ENCODE measurements at places on chromosomes 7 and 10.

- DNase-seq = no peak
Observed at GRCh38 chr7:19275000-19275399, 129.8 kb upstream of the FERD3L start.

- DNase-seq = no peak
Observed at GRCh38 chr10:125236091-125236490, 75.7 kb upstream of the CTBP2 start.

DNA sequence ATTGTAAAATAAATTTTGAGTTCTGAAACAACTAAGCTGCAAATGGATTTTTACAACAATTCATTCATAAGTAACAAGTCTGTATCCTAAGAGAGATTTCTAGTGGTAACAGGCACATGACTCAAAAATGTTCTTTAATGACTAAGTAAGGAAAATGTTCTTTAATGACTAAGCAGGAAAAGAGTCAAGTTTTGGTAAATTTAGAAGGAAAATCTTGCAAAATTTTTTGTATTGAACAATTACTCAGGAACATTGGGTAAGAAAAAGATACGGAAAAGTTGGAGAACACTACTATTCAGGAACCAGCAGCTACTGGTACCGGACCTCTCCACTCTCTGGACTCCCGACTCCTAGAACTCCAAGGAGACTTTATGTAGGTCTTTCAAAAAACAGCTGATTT lies 33.5 kb downstream of the HYCC1 start:
- no peak for DNase-seq

GRCh38 chr10:58486821-58487220 lies 25.9 kb upstream of the BICC1 start:
- no peak for DNase-seq

DNA sequence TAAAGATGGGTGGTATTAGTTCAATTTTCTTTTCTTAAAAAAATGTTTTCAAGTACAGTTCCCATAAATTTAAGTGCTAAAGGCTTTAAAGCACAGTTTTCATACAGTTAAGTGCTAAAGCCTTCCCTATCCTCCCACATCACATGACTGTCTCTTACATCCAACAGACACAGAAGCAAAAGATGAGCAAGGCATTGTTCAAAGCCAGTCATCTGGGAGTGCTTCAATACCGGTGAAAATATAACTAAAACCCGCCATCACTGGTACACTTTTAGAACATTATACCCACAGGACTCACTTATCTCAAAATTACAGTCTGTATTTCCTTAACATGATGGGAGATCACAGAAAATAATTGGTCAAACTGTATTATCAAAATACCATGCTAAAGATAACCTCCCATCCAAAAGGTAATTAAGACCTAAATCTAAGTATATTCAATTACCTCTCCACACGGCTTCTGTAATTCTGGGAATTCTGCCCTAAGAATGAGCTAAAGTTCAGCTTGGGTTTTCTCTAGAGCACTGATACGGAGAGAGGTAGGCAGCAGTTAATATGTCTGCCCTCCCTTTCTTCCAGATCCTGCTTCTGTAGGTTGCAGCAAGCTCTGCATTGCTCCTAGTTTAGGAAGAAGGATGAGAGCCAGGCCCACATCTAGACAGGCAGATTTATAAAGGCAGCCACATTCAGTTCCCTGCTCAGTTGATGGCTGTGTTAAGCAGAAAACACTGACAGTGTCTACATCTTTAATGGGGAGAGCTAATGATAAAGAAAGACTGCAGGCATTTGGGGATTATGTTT lies 474.8 kb upstream of the PFKP start:
- DNase-seq = no peak

DNA sequence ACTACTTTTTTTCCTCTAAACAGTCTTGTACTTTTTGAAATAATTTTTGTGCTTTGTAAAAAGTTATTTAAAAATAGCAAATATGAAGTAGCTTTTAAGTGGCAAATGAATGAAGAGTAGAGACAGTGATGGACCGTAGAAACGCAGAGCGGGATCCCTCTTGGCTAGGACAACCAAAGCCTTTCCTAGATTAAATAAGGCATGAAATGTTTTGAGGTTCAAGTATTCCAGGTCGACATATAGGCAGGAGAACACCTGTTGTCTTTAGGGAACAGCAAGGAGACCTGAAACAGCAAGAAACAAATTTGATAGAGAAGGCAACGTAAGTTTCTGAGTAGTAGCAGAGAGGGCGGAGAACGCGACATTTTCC lies 662 bp upstream of the PPRC1 start:
- no peak for DNase-seq

All from activated B cell treated with CpG ODN at 0.5 μM for 24 hours (primary cell).